NCI-H1930 (cell line): ENCODE measurements at places on chromosomes 13 and 19.

DNA sequence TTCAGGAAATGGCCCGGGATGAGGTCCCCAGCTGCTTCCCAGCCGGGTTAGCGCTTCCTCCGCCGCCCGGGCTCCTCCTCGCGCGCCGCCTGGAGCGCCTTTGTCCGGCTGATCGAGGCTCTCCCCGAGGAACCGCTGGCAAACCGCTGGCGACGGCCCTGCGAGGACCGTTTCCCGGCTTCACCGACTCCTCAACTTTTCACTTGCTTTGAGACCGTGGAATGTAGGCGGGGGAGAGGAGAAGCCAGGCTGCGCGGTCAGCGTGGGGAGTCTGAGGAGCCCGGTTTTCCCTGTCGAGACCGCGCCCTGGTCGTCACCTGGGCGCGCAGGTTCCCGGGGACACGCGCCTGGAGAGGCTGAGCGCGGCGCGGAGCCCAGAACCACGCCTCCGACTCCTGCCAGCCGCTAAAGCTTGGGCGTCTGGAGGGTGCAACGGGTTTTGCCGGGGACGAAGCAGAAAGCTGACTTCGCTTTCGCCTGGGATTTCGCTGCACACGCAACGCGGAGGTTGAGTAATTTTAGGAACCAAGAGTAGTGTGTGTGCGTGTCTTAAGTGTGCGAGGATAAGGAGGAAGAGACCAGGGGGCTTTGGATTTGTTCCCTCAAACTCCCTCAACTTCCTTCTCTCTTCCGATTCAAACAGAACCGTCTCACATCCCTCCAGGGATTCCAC lies 7.3 kb upstream of the DGKH start:
- peak; percentile 49 for DNase-seq

DNA sequence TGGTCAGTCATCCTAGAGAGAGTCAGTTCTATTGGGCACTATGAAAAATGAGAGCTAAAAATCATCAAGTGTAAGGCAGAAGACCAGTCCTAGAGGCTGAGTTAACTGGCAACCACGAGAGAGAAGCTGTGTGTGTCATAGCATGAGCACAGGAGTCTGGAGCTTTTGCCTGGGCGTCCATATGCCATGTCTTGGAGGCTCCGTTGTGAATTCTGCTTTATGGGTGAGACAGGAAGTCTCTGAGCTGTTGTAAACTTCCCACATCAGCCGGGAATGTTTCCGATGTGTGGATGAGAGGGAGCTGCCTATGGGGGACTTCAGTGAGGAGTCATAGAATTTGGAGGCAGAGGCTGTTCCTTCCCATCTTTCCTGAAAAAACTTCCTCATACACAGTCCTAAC lies 120.0 kb downstream of the ITGBL1 start:
- no peak for DNase-seq

- DNase-seq: no peak
Observed at GRCh38 chr13:103004661-103005345, 61.4 kb downstream of the SLC10A2 start.

DNA sequence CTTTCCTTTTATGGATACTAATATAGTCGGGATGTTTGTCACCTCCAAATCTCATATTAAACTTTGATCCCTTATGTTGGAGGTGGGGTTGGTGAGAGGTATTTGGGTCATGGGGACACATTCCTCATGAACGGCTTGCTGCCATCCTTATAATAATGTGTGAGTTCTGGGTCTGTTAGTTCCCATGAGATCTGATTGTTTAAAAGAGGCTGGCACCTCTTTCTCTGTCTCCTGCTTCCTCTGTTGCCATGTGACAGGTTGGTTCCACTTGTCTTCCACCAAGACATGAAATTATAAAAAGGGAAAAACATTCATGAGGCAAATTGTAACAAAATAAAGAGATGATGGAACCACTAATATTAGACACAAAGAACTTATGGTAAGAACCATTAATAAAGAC lies 107.8 kb upstream of the ATXN8OS start:
- DNase-seq: no peak

DNA sequence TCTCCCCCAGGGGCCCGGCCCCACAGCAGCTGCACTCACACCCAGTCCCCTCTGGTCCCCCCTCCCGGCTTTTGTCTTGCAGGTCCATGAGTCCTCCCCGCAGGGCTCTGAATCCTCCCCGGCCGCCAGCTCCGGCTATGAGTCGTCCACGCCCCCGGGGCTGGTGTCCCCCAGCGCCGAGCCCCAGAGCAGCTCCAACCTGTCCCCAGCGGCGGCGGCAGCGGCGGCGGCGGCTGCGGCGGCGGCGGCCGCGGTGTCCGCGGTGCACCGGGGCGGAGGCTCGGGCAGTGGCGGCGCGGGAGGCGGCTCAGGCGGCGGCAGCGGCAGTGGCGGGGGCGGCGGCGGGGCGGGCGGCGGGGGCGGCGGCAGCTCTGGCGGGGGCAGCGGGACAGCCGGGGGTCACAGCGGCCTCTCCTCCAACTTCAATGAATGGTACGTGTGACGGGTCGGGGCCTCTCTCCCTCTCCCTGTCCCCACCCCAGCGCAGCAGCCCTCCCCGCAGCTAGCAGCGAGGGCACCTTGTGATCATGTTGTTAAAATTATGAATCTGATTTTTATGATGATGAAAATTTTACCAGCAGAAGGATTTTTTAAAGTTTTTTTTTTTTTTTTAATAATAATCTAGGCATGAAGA lies 3.8 kb downstream of the ZIC2 start:
- DNase-seq: no peak

DNA sequence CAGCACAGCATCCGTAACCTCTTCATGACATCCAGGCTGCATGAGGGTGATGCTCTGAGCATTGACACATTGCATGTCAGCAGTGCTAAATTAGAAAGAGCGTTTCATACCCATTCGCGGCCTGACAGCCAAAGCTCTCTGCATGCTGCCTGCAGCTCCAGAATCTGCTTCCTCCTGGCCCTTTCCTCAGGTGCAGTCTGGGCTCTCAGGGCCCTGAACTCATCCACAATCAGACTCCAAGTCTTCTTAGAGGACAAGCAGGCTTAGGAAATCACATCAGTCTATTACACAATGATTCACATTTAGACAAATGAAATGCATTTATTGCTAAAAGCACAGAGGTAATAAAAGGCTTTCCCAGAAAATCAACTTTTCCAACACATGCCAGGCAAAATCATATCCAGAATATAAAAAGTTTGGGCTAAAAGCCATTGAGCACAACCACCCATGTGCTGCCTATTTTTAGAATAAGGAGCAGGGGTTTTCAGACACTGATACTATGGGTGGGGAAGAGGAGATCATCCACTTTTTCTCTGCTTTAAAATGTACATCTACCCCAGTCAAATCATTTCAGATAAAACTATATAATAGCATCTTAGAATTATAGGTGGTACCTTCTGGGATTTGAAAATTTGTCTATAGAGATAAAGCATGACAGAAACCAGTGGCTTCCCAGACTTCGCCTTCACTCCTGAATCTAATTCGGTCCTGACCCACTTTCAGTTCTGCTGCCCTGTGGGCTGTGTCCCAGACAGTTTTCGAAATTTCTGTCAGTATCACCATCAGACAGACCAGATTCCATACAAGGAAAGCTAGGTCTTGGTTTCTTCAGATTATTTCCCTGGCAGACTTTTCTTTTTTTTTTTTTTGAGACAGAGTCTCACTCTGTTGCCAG lies 109.3 kb downstream of the COL4A2 start:
- no peak for DNase-seq

- no peak for DNase-seq
Observed at GRCh38 chr13:53622456-53622855, 593.8 kb downstream of the OLFM4 start.

DNA sequence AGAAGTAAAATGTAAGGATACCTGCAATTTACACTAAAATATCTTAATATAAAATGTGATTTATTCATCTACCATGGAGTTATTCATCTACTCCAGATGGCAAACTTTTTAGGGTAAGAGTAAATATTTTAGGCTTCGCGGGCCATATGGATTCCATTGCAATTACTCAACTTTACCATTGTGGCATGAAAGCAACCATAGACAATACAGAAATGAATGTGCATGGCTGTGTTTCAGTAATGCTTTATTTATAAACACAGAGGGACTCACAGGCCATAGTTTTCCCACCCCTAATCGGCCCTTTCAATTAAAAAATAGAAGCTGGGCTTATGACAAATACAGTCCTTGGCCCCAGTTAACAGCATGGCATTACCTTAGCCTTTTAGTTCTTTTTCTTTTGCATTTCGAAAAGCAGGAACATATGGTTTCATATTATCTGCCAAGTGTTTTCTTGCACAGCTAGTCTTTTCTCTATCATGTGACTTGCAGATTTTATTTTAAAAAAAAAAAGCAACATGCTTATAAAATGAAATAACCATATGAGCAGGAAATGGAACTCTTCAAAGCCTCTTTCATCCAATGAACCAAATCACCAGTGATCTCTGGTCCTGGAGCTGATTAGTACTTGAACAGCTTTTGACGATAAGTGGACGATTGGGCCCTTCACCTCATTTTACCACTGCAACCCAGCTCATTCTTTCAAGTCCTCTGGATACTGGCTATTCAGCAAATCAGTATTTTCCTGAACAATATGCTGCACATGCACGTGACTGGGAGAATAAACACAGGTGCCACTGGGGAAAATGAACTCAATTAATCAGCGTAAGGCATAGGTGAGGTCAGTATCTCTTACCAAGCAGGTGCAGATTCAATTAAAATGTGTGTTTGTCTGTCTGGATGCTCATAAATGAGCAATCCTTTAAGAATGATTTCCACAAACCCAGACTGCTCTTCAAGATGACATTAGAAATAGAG lies 63.9 kb downstream of the LHFPL6 start:
- DNase-seq: peak; percentile 88

- no peak for DNase-seq
Observed at GRCh38 chr13:106561551-106562170, 6.3 kb downstream of the ARGLU1 start.

GRCh38 chr13:51849145-51850101 lies 4.4 kb upstream of the TMEM272 start:
- peak; percentile 41 for DNase-seq

DNA sequence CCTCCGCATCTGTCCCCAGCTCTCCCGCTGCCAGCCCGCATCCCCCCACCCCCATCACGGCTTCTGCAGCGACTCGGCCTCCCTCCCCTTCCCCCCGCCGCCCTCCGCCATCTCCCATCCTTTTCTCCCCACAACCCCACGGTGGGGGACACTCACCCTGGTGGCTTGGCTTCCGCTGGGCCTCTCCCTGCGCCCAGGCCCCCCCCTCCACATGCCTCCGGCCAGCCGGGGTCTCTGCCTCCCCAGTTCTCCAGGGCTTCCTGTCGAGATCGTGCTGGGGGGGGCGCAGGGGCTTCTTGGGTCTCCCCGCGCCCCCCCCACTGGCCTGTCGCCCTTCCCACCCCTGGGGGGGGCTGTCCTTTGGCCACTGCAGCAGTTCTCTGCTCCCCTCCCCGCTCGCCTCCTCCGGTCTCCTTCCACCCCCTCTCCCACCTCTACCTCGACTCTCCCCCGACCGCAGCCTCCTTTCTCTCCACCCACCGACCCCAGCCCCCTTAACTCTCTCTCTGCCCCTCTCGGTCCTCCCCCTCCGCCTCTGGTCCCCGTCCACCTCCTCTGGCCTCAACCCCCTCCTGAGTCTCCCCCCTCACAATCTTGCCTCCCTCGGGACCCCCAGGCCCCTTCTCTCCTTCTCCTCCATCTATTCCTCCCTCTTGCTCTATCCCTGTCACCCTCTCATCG lies 17.1 kb downstream of the LRRC4B start:
- no peak for DNase-seq

DNA sequence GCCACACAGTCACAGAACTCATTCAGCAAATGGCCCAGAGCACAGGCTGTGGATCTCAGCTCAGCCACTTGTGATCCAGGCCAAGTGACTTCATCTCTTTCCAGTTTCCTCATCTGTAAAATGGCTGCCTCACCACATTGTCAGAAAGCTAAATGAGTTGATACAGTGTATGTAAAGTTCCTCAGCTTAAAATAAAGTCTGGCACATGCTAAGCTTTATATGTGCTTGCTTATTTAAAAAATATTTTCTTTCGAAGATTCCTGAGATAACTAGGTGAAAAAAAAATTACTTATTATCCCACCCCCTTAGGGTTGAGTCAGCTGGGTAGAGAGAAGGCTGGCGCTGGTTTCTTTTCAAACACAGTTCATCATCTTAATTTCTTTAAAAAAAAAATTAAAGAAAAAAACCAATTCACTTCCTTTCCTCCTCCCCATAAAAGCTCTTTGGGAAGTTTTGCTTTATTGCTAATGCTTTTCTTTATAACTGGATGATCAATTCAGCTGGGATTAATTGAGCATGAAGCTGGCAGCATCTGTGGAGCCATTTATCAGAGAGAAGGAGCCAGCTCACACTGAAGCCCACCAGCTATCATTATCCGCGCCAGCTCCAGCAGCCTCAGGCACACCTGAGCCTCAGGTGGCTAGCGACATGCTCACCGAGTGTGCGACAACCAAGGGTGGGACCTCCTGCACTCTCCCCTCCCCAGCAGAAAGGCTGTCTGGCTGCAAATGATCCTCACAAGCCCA lies 354.9 kb downstream of the FOXO1 start:
- DNase-seq: no peak

- DNase-seq: no peak
Observed at GRCh38 chr13:105291987-105292386, 1243.5 kb downstream of the EFNB2 start.

GRCh38 chr13:112836940-112837339 lies 132.1 kb upstream of the MCF2L start:
- no peak for DNase-seq

- DNase-seq: no peak
Observed at GRCh38 chr13:112902101-112902651, 66.8 kb upstream of the MCF2L start.

DNA sequence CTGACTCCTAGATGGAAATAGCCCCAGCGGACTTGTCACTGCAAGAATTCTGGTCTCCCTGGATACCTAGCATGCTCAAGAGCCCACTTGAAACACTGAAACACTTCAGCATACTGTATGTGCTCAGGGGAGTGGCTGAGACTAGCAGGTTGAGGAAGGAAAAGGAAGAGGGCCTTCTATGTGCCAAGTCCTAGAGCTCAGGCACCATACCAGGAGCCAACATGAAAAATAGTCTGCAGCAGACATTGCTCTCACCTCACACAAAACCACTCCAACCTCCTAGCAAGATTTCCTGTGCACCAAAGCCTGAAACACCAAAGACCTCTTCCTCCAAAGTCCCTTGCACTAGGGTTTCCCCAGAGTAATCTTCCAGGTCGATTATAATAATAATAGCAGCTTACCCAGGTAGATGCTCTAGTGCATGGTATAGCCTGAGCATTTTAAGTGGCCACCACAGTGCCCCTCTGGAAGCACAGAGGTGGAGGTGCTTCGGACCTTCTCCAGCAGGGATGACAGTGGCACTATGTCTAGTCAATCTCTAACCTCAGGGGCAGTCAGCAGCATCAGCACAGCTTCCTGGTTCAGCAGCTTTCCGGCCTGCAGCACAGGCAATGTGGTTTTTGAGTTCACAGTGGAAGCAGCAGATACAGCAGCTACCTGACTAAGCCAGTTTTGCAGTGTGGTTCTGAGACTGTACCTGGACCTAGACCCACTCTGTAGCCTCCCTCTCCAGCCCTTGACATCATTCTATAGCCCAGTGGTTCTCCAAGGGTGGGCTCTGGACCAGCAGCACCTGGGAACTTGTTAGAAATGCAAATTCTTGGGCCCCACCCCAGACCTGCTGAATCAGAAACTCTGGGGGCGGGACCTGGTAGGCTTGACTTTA lies 45.6 kb upstream of the UBE2L5 start:
- DNase-seq: no peak
